Renal cortex interstitium (tissue), 15 donors: ENCODE measurements at places on chromosomes 13 and 19.
A peak's percentile ranks its signal among the peaks of the same experiment; 100 is the strongest.

DNA sequence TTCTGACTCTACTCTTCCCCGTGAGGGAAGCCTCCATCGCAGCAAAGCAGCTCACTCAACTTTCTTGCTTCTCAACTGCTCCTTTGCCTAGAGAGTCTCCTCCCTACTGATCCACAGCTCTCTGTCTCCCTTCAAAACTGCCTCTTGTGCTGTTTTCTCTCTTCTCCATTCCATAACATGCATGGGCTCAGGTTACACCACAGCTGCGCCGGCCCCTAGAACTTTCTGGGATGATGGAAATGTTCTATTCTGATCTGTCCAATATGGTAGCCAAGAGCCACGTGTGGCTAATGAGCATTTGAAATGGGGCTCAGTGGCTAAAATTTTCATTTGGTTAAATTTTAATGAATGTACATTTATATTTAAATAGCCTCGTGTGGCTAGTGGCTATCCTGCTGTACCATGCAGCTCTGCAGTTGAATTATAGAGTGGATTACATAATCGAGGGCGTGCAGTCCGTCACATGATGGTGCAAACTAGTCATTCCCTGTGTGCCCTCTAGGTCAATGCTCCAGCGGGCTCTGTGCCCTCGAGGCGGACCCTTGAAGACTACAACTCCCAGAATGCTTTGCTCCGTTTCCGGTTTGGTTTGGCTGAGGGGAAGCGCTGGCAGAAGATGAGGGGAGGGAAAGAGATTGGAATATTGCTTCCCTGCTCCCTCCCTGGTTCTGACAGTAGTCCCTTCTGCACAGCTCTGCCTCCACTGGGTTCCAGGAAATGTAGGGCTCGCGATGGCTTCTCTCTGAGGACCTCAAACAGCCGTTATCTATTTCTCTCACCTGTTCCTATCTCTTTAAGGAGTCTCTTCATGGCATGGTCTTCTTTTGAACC is 109.8 kb downstream of the CACNA1A start:
- no peak for DNase-seq

- no peak for DNase-seq
Observed at GRCh38 chr19:19578252-19578651, 40.2 kb downstream of the CILP2 start.

DNA sequence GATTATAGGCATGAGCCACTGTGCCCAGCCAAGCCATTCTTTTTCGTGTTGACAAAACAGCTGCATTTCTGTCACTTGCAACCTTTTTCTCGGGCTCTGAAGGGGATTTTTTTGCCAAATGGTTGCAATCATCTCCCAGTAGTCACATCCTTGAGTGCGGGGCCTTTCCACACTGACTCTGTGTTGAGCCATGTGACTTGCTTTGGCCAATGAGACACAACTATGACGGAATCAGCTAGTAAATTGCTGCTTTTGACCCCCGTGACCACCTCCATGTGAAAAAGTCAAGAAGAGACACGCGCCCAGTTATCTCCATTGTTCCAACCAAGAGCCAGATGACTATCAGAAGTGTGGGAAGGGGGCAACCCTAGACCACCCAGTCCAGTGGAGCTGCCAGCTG is 18.3 kb downstream of the NPHS1 start:
- DNase-seq: no peak

DNA sequence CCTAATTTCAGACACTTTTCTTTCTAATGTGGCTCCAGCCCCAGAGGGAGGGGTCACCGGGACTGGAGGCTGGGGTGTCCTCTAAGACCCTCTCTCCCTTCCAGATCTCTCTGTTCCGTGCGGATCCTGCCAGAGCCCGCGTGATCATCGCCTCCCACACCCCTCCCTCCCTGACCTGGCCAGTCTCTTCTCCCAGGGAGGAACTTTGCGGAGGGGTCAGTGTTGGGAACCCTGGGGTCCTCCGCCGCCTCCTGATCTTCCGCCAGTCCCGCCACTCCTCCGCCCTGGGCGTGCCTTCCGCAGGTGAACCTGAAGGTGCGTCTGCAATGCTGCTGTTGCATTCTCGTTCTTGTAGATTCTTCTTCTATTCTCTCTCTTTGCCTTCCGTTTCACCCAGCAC is 9.1 kb downstream of the SOX21 start:
- DNase-seq: no peak

DNA sequence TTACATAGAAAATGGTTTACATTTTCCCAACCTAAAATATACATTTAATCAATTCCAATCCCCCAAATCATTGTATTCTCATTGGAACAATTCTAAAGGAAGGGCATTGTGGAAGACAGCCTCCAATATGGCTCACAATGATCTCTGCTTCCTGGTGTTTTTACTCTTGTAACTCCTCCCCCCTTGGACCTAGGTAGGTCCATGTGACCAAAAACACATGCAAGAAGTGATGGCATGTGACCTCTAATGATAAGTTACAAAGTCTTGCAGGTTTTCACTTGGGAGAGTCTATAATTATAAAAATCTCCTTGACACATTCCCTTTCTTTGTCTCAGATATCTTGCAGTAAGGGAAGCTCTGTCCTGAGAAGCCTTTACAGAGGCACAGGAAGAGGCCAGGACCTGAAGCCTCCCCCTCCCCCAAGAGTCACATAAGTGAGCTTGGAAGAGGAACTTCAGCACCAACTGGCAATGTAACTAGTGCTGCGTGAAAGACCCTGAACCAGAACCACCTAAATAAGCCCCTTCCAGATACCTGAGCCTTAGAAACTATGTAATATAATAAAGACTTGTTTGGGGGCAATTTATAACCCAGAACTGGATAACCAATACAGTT is 816.2 kb upstream of the ATXN8OS start:
- DNase-seq: no peak

GRCh38 chr13:109165417-109165904 is 536.0 kb downstream of the MYO16 start:
- no peak for DNase-seq

- no peak for DNase-seq
Observed at GRCh38 chr19:57267291-57267690, 13.0 kb upstream of the ZNF460 start.

DNA sequence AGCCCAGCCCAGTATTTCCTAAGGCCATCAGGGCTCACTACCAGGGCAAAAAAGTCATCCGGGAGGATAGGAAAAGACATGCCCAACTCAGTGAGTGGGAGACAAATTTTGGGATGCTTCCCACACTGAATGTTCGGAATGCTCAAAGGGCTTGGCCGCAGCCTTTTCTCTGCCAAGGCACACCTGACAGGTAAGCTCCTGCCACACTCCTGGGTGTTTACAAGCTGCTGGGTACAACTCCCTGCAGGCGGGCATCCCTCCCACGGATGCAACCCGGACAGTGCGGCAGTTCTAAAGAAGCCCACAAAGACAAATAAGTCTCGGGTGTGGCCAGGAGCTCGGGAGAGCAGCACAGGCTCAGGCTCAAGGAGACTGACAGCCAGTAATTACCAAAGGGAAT is 28.1 kb downstream of the SLC7A1 start:
- no peak for DNase-seq

DNA sequence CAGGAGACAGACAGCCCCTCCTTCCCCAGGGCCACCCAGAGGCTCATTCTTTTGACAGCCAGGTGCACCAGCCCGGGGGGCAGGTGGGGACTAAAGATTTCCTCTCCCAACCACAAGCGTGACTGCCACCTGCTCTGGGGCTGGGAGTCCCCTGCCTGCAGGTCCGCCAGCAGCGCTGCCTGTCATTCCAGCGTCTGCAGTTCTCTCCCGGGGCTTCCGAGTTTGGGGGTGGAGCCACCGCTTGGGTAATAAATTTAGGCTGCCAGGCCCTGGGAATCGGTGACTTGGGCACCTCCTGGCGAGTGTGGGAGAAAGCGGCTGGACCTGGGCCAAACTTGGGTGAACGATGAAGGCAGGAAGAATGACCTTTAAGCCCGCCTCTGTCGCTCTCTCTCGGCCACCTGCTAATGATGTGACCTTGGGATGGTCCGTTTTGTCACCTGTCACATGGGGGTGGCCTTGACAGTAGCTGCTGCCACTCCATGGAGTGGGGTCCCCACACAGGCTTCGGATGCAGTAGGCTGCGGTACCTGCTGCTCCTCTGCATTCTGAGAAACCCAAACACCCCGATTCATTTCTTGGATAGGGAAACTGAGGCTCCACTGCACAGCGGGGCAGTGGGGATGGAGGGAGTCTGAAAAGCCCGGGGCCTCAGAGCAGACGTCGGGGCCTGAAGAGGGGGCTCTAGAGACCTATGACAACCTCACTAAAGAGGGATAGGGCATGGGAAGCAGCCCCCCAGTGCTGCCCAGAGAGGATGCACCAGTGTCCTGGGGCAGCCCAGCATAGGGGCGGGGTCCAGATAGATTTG is 12.8 kb downstream of the FUT6 start:
- peak; percentile 76 for DNase-seq

- no peak for DNase-seq
Observed at GRCh38 chr13:29581666-29582065, 13.8 kb downstream of the SLC7A1 start.

GRCh38 chr19:29694669-29695627 is 20.1 kb downstream of the C19orf12 start:
- DNase-seq: no peak

- DNase-seq: no peak
Observed at GRCh38 chr13:78036841-78037240, 118.2 kb upstream of the EDNRB start.

GRCh38 chr13:61024046-61024445 is 391.6 kb downstream of the PCDH20 start:
- DNase-seq: no peak

DNA sequence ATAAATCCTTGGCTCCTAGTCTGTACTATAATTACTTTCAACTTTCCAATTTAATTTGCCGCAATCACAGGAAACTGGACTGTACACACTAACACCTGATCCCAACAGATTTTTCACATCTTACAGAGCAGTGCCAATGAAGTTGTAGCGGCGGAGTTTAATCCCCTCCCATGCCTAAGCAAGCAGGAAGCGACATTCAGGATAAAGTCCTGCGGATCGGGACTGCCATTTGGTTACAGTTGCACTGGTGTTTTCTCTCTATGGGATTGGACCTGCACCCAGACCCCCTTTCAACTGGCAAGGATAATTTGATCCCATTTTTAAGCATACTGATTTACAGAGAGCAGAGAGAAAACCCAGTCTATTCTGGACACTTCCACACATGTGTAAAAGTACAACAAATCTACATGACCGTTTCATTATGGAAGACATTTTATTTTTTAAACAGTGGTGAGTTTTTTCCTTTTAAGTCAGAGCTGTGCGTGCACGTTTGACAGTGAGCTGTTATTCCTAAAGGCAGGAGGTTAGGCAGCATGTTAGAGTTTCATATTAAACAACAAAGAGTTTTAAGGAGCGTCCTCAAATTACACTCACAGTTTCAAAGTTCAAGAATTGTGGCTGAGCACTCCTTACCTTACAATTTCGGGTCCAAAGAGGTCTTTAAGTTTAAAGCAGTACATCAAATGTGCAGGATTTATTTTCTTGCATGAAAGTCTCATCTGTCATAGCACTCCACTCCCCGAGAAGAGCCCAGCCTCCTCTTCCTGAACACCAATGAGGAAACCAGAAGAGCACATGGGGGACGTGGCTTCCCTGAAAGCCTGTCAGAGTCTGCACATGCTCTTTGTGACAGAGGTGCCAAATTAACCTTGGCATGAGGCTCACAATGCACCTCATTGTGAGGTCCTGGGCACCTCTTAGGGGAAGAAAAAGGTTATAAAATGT is 141.6 kb upstream of the RFC3 start:
- peak; percentile 29 for DNase-seq

DNA sequence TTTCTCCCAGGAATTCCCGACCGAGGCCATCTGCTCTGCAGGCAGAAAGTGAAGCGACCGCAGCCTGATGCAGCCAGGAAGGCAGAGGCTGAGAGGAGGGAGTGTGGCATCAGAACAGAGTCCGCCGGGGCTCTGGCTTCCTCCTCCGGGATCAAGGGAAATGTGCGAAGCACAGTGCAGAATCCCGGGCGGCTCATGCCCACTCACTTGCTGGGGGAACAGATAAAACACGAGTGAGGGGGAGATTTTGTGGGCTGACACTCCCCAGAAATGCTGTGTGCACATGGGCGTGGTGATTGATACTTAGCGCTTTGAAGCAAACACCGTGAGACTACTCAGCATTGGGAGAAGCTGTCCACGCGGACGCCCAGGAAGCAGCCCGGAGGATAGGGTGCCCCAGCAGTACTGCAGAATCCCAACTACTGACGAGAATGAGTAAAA is 75.3 kb upstream of the POMP start:
- no peak for DNase-seq

GRCh38 chr13:31774186-31774750 is 34.9 kb downstream of the RXFP2 start:
- DNase-seq: no peak

DNA sequence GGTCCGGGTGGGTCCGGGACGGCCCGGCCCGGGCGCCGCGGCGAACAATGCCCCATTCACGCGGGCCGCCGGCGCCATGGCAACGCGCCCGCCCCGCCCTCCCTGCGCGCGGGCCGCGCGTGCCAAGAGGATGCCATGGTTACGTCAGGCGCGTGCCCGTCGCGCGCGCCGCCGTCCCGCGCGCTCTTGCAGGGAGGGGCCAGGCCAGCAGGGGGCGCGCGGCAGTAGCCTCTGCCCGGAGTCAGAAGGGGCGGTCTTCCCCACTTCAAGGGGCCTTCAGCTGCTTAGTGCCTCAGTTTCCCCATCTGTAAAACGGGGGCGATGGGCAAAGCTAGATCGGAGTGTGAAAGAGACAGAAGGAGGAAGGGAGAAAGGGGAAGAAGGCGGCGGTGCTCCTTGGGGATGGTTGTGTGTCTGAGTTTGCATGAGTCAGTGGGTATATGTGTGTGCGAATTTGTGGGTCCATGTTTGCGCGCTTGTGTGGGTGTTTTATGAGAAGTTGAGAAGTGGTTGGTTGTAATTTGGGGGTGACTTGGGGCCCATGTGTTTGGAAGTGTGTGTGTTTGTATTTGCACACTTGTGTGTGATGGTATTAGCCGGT is 11.6 kb upstream of the NFIX start:
- DNase-seq: peak; percentile 62

- DNase-seq: no peak
Observed at GRCh38 chr13:80871481-80871880, 530.6 kb upstream of the SPRY2 start.

DNA sequence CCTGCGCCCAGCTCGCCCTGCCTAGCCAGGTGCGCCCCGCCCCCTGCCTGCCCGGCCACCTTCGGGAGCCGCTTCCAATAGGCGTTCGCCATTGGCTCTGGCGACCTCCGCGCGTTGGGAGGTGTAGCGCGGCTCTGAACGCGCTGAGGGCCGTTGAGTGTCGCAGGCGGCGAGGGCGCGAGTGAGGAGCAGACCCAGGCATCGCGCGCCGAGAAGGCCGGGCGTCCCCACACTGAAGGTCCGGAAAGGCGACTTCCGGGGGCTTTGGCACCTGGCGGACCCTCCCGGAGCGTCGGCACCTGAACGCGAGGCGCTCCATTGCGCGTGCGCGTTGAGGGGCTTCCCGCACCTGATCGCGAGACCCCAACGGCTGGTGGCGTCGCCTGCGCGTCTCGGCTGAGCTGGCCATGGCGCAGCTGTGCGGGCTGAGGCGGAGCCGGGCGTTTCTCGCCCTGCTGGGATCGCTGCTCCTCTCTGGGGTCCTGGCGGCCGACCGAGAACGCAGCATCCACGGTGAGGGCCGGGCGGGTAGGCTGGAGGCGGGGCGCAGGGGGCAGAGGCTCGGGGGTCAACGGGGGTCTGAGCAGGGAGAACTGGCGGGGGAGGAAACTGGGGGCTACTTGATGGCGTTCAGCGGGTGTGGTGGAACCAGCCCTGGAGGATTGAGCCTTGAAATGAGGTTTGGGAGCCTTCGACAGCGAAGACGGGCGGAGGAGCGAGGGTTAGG is at the start of gene SPINT2:
SPINT2 (plus strand) TSS at position 88 of the 727 bp plus-strand sequence; CDS start at position 408, 320 bp downstream.
- no peak for DNase-seq

GRCh38 chr13:20466371-20466770 is 59.3 kb downstream of the CRYL1 start:
- no peak for DNase-seq

- no peak for DNase-seq
Observed at GRCh38 chr13:99041788-99042187, 63.9 kb upstream of the DOCK9 start.
